ENCODE measurements at places on chromosomes 7 and 10.

DNA sequence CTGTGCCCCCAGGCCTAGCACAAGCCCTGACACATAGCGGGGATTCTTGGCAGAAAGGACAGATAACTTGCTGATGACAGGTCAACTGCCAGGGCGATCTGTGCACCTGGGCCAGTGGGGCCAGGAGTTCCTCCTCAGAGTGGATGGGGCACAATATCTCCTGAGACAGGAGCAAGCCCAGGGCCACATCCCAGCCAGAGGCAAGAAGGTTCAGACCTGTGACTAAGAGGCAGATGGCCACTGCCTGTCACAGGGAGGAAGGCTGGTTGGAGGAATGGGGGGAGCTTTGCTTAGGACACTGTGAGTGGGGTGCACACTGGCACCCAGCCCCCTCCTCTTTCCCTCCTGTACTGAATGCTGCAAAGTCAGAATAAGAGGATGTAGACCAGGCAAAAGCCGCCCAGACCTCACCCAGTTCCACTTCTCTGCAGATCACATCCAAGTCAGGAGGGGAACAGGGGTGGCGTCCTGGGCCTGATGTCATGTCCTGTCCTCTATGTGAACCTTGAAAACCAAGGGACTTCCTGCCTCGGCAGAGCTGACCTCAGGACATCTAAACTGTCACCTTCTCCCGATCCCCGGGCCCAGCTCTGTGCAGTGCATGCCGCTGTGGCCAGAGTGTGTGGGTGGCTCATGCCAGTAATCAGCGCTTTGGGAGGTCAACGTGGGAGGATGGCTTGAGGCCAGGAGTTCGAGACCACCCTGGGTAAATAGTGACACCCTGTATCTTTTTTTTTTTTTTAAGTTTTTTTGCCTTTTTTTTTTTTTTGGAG is 1.3 kb downstream of the GUSB start:
- DNase-seq, result peak; percentile 16

GRCh38 chr7:51316262-51316665 is 345 bp downstream of the COBL start:
- DNase-seq, result no peak

- no peak for DNase-seq
Measured at GRCh38 chr10:42707234-42707633, 68.9 kb upstream of the ZNF33B start.

- DNase-seq, result peak; percentile 95
Measured at GRCh38 chr10:119370972-119371703, 163.8 kb downstream of the GRK5 start.

DNA sequence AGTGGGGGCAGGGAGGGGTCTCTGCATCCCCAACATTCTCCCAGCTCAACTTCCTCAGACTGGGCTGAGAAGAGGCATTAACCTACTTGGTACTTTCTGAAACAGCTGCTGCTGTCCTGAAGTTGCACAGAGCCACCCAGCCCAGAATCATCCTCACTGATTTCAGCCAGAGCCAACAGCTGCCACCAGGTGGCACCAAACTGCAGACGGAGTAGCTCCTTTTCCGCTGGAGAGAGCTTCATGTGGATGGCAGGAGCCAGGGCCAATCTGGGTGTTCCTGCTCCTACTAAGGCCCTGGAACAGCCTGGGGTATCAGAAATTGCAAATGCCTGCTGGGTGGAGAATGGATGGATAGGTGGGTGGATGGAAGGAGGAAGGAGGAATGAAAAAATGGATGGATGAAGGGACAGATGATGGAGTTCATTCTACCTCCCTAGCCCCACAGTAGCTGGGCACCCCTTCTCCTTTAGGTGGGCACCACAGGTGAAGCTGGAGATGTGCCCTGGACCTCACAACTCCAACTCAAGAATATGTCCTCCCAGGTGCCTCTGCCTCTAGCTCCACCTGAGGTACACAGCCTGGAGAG is 11.8 kb upstream of the DRGX start:
- peak; percentile 57 for DNase-seq

Data from fibroblast of skin of right biceps (primary cell).